ENCODE measurements at places on chromosomes 7 and 10.

- DNase-seq = no peak
These were observed 26.6 kb downstream of the REEP3 start for GRCh38 chr10:63547628-63548360.

DNA sequence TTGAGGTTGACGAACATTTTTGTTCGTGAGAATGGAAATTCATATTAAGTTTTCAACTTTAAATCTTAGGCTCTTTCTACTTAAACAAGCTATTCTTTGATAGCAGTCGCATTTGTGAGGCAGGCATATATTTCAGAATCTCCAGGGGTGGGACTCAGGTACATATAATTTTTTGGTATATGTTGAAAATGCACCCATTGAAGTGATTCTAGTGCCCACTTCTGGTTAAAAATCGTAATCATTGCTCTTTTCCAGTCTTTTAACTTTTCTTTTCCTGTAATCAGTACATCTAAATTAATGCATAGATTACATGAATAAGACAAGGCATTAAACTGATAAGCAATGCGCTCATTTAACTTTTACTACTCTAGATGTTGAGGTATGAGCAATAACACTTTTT lies 67.8 kb downstream of the ZNRF2 start:
- no peak for DNase-seq

DNA sequence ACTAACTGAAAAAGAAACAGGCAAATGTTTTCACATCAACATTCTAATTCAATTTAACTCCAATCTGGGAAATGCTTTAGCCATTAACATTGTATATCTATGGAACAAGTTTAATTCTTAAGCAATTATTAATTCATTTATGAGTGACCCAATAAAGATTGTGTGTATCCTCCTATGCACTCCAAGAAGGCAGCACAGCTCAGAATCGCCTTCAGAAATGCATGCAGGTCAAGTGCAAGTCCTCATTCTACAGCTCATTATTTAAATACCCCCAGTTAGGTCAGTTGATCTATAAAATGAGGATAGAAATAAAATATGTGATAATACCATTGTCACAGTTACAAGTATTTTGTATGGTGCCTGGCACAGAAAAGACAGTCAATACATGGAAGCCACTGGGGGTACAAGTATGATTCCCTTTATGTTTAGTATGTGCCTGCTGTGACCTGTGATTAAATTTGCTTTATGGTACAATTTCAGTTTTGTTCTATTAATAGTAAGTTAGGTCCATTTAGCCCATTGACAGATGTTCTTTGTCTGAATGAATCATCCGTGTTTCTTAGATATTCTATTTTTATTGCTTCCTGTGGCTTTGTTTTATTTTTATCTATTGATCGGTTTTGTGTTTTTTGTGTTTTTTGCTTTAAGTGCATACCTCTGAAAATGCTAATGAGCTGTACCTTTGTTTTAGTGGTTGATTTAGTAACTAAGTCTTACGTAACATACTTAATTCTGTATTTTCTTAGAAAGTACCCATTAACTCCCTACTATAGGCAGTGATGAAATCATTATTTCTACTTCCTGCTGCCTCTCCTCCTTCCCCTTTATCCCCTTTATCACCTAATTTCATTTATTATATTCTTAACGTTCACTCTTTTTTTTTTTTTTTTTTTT lies 42.8 kb downstream of the CPXM2 start:
- DNase-seq = no peak

- no peak for DNase-seq
These were observed 126.2 kb upstream of the LRRN3 start for GRCh38 chr7:110964775-110965174.

DNA sequence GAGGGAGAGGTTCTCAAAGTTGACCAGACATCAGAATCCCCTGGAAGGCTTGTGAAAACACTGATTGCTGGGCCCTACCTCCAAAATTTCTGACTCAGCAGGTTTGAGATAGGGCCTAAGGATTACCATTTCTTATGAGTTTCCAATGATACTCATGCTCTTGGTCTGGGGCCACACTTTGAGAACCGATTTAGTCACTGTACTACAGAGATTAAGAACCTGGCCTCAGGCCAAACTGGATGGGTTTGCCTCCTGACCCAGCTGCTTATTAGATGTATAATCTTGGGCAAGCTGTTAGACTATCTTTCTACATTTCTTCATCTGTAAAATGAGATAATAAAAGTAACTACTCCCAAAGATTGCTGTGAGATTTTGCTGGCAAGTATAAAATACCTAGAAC lies 77.1 kb upstream of the SCIN start:
- DNase-seq = no peak

- DNase-seq = no peak
These were observed 62.5 kb downstream of the DAGLB start for GRCh38 chr7:6385110-6385781.

Data from activated T-helper 1 cell treated with anti-CD3 and anti-CD28 coated beads, Interleukin-2, amount 50 U/mL, for 16 hours (primary cell).